Sciatic nerve (tissue), 2 donors: ENCODE measurements at places on chromosomes 7 and 10. TPM values are rescaled to one million over a fixed set of nuclear protein-coding genes. Genes with fewer than 3 reads are reported as not detected.

Gene TUBAL3
- 0.18 TPM for total RNA-seq

Gene LEP
- 7.2 TPM for total RNA-seq

Gene ZNF722
- total RNA-seq = not detected

Gene SFXN2
- total RNA-seq = 7.6 TPM

Gene SLC13A1
- not detected for total RNA-seq

Gene PPP1R9A
- 47.9 TPM for total RNA-seq

Gene HPSE2
- 1.7 TPM for total RNA-seq

Gene NUTM2B
- total RNA-seq = 1.4 TPM

Gene HSPA12A
- 139 TPM for total RNA-seq

Gene LRRC18
- not detected for total RNA-seq

Gene CLDN12
- 29.1 TPM for total RNA-seq

Gene ELN
- 62.8 TPM for total RNA-seq

Gene PLPP4
- 2.1 TPM for total RNA-seq

Gene SLC13A4
- total RNA-seq = 0.27 TPM
